ENCODE measurements at places on chromosomes 3 and 15. TPM values are rescaled to one million over a fixed set of nuclear protein-coding genes. Genes with fewer than 3 reads are reported as not detected.
A peak's percentile ranks its signal among the peaks of the same experiment; 100 is the strongest.

DNA sequence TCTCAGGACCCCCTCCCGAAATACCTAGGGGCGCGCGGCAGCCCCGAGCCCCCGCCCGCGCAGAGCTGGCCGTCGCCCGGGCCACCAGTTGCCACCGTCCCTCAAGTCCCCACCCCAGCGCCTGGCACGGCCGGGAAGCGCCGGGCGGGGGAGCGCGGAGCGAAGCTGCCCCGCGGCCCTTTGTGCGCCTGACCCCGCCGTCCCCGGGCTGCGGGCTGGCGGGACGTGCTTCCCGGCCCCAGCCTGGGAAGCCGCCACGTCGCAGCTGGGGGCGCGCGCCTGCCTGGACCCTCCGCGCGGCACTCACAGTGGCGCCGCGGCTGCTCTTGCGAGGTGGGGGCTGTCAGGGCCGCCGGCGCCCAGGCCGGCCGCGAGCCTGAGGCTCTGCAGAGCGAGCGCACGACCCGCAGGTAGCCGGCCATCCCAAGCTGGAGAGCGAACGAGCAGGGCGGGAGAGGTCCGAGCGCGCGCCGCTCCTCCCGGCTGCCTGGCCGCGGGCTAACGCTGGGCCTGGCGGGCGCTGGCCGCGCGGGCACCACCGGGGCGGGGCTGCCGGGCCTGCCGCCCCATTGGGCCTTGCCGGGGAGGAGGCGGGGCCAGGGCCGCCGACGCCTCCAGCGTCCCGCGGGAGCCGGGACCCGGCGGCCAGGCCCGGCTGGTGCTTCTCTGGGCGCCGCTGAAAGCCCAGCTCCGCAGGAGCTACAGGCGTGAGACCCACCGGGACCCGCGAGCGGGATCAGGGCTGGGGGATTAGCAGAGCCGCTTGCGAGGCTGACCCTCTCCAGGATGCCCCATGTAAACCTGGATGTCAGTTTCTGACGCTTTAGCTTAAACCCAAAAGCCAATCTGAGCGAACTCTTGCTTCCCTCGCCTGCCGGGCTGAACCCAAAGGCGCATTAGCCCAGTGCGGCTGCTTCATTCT is at the start of gene IDH2:
IDH2 (minus strand) TSS at position 500 of the 922 bp plus-strand sequence; CDS start at position 422, 78 bp downstream.
- H3K4me1 ChIP-seq, result peaks cover 32% of the 10 kb centered on the region
- H3K27ac ChIP-seq, result peak within 1 kb of the TSS; percentile 93
- peak within 1 kb of the TSS; percentile 77 for H3K4me3 ChIP-seq
- H3K36me3 ChIP-seq, result no peaks in the 10 kb centered on the region
- DNase-seq, result peak; percentile 86

The NXPE3 gene
- total RNA-seq, result 10.6 TPM

GRCh38 chr15:99718421-99718820 is 14.8 kb downstream of the LYSMD4 start:
- H3K36me3 ChIP-seq, result peaks cover 4% of the 10 kb centered on the region
- no peak for DNase-seq

DNA sequence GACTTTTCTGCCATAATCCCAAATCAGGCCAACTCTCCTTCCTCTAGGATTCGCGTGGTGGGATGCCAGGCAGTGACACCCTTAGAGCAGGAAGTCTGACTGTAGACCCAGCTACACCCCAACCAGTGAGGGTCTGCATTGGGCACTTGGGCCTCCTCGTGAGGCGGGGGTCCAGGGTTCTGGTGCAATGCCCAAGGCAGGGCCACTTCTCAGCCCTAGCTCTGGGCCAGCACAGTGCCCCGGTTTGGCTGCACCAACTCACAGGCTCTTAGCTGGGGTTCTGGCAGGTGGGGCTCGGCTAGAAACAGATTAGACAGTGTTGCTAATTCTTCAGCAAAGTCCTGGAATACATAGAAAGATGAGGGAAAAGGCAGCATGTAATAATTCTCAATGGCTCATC is 12.7 kb downstream of the CDAN1 start:
- H3K36me3 ChIP-seq, result peaks cover 34% of the 10 kb centered on the region
- H3K27ac ChIP-seq, result no peak overlapping the region
- H3K27me3 ChIP-seq, result no peaks in the 10 kb centered on the region
- DNase-seq, result no peak
- no peaks in the 10 kb centered on the region for H3K4me1 ChIP-seq
- no peak overlapping the region for H3K4me3 ChIP-seq

The FRMD5 gene
- total RNA-seq, result 0.67 TPM

The CFAP161 gene
- 0.78 TPM for total RNA-seq

GRCh38 chr3:127689266-127689860 is 16.6 kb downstream of the ABTB1 start:
- H3K36me3 ChIP-seq, result no peaks in the 10 kb centered on the region
- peak; percentile 0 for DNase-seq
- no peak overlapping the region for H3K4me3 ChIP-seq
- H3K4me1 ChIP-seq, result no peaks in the 10 kb centered on the region
- H3K27ac ChIP-seq, result no peak overlapping the region

The GOLGA8O gene
- 11.7 TPM for total RNA-seq

DNA sequence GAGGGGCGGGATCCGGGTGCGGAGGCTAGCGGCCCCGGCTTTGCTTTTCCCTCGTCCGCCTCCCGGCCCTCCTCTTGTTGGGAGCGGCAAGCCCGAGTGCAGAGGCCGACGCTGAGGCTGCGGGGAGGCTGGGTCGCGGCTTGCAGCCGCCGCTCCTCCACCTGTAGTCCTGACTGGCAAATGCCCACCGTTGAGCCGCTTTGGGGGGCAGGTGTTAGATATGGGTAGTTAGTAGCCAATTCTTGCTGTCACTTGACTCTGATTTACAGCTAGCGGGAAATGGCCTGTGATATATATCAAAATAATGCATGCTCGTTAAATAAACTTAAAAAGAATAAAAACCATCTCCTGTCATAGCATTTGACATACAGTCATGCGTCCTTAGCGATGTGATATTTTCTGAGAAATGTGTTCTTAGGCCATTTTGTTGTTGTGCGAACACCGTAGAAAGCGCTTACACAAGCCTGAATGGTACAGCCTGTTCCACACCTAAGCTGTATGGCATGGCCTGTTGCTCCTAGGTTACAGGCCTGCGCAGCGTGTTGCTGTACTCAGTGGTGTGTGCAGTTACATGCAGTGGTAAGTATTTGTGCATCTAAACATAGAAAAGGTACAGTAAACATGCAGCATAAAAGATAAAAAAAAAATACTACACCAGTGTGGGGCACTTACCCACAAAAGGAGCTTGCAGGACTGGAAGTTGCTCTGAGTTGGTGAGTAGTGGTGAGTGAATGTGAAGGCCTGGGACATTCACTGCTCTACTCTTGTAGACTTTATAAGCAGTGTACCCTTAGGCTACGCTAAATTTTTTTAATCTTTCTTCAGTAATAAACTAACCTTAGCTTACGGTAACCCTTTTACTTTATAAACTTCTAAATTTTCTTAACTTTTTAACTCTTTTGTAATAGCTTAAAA is 873 bp downstream of the CAPN7 start:
- H3K36me3 ChIP-seq, result no peaks in the 10 kb centered on the region
- peak overlapping the region; percentile 99 for H3K27ac ChIP-seq
- H3K4me1 ChIP-seq, result peaks cover 8% of the 10 kb centered on the region
- no peaks in the 10 kb centered on the region for H3K27me3 ChIP-seq
- peak; percentile 69 for DNase-seq

The AMIGO3 gene
- total RNA-seq, result 1.5 TPM

DNA sequence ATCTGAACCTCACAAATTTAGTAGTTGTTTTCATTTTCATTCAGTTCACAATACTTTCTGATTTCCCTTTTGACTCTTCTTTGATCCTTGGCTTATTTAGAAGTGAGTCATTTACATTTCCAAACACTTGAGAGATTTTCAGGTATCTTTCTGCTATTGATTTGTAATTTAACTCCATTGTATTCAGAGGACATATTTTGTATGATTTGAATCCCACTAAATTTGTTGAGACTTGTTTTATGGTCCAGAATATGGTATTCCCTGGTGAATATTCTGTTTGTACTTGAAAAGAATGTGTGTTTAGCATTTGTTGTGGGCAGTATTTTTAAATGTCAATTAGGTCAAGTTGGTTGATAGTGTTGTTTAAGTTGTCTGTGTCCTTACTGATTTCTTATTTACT is 29.6 kb downstream of the FAN1 start:
- H3K4me1 ChIP-seq, result no peaks in the 10 kb centered on the region
- no peaks in the 10 kb centered on the region for H3K27me3 ChIP-seq
- H3K36me3 ChIP-seq, result peaks cover 12% of the 10 kb centered on the region

DNA sequence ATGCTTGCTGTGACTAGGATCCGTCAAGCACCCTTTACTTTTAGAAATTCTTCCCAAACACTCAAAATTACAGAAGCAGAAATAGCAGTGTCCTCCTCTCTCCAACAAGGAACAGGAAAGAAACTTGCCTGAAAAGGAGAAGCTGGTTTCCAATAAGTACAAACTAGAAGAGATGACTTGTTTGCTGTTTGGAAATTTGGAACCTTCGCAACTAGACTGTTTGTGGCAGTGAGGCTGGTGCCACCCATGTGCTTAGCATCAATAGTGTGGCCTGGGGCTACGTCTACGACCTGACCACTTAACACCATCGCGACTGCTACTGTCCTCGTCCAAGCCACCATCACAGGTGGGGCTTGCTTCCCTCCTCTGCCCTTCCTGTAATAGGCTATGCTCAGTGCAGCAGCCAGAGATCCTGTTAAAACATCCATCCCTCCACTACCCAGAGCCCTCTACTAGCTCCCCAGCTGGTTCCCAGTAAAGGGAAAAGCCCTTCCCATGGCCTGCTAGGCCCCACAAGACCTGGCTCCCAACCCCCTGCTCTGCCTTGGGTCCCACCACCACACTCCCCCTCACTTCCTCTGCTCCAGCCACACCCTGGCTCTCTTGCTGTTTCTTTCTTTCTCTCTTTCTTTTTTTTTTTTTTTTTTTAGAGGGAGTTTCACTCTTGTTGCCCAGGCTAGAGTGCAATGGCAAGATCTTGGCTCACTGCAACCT is 52.6 kb upstream of the CCR2 start:
- no peaks in the 10 kb centered on the region for H3K27me3 ChIP-seq
- no peak overlapping the region for H3K4me3 ChIP-seq
- H3K36me3 ChIP-seq, result no peaks in the 10 kb centered on the region
- no peak for DNase-seq

DNA sequence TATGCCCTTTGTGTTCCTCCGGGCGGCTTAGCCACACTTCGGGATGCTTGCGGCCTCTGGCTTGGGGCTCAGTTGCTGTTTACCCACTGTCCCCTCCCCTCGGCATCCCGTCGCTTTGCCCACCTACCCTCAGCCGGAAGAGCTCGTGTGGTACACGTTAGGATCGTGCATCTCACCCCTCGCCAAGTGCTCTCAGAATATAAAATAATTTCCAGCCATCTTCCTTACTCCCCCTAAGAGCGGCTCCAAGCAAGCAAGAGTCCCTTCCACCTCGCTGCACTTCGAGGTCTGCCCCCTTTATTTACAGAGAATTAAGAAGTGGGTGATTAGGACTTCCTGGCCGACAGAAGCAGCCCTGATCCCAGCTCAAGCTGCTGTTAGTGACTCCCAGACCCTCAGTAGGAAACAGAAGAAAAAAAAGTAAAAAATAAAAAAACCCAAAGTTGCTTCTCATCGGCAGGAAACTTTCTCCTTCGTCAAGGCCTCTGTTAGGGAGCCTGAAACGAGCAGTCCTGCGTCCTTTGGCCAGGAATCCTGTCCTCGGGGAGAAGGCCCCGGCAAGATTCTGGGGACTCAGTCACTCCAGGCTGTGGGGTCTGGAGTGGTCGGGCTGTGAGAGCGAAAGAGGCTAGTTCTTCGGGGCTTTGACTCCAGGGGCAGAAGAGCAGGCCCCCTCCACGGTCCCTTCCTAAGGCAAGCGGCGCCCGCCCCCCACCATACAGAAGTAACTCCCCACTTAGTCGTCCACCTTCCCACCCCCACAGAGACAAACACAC is 3.0 kb downstream of the MEIS2 start:
- peaks cover 8% of the 10 kb centered on the region for H3K4me1 ChIP-seq
- H3K36me3 ChIP-seq, result no peaks in the 10 kb centered on the region
- DNase-seq, result no peak
- H3K27me3 ChIP-seq, result peaks cover 8% of the 10 kb centered on the region

The CCR3 gene
- total RNA-seq, result not detected

The PROK2 gene
- not detected for total RNA-seq

- H3K36me3 ChIP-seq, result no peaks in the 10 kb centered on the region
- no peaks in the 10 kb centered on the region for H3K4me1 ChIP-seq
- no peak for DNase-seq
- H3K4me3 ChIP-seq, result no peak overlapping the region
Measured at GRCh38 chr15:25186906-25187645, 232.3 kb downstream of the SNRPN start.

The IL17RD gene
- total RNA-seq, result 0.59 TPM

The TMEM158 gene
- not detected for total RNA-seq

DNA sequence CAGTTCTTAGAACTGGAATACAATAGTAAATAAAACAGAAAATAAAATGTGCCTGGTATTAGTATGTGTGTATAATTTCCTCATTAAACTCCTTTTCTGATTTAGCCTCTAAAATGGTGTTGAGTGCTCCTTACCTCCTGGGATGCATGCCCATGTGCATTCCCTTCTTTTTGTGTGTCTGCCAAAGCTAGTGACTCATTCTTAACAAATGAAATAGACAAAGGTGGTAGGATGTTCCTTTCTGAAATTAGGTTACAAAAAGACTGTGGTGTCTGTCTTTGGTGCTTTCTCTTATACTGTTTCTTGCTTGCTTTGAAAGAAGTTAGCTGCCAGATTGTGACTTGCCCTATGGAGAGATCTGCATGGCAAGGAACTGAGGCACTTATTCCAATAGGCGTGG is 623.7 kb downstream of the GRM7 start:
- H3K27me3 ChIP-seq, result no peaks in the 10 kb centered on the region
- no peak for DNase-seq
- no peak overlapping the region for H3K4me3 ChIP-seq
- no peak overlapping the region for H3K27ac ChIP-seq

GRCh38 chr3:125031544-125031943 is 24.3 kb downstream of the HEG1 start:
- no peak overlapping the region for H3K4me3 ChIP-seq
- H3K27me3 ChIP-seq, result no peaks in the 10 kb centered on the region
- H3K4me1 ChIP-seq, result peaks cover 40% of the 10 kb centered on the region
- DNase-seq, result no peak
- no peak overlapping the region for H3K27ac ChIP-seq
- peaks cover 27% of the 10 kb centered on the region for H3K36me3 ChIP-seq

The SLCO2A1 gene
- total RNA-seq, result 52.0 TPM

- peaks cover 6% of the 10 kb centered on the region for H3K4me1 ChIP-seq
- DNase-seq, result no peak
- no peaks in the 10 kb centered on the region for H3K36me3 ChIP-seq
- H3K4me3 ChIP-seq, result no peak overlapping the region
- H3K27me3 ChIP-seq, result no peaks in the 10 kb centered on the region
- H3K27ac ChIP-seq, result no peak overlapping the region
Measured at GRCh38 chr15:89385596-89386331, 51.1 kb upstream of the POLG start.

DNA sequence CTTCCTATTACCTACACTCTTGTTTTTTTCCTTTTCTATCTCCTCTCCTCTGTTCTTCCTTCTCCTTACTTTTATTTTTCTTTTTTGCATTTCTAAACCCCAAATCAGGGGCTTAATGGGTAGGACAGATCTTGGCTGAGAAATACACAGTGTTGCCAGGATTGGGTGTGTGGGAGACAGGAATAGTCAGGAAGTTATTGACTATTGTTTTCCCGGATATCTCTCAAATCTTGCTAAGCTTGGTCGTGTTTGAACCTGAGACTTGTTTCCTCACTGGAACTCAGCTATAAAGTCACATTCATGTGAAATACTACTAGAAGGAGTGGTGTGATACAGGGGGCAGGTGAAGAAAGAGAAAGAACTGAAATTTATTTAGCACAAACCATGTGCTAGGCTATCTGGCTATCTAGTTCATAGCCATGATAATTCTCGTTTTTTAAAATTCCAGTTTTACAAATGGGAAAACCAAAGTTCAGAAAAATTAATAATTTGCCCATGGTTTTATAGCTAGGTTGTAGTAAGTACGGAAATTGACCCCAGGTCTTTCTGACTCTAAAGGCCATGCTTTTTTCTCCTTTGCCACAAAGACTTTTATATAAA is 343.2 kb upstream of the UMPS start:
- H3K4me1 ChIP-seq, result peaks cover 5% of the 10 kb centered on the region
- no peaks in the 10 kb centered on the region for H3K36me3 ChIP-seq
- H3K27me3 ChIP-seq, result no peaks in the 10 kb centered on the region
